Activated naive CD4-positive, alpha-beta T cell treated with Interleukin-2 at 50 U/mL for 16 hours (primary cell): ENCODE measurements at places on chromosomes 7 and 10.

- no peak for DNase-seq
Observed at GRCh38 chr10:102718220-102718619, 3.8 kb downstream of the SFXN2 start.

DNA sequence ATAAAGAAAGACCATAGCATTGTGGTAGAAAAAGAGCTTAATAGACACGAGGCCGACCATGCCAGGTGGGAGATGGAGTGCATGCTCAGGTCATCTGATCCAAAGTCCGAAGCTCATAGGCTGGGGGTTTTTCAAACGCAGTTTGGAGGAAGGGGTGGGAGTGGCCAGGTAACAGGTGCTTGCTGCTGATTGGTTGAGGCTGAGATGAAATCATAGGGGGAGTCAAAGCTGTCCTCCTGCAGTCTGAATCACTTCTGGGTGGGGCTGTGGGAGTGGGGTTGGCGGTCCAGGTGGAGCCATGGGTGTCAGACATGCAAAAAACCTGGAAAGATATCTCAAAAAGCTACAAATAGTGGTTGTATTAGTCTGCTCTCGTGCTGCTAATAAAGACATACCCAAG lies 2.8 kb upstream of the ERCC6 start:
- DNase-seq = no peak

DNA sequence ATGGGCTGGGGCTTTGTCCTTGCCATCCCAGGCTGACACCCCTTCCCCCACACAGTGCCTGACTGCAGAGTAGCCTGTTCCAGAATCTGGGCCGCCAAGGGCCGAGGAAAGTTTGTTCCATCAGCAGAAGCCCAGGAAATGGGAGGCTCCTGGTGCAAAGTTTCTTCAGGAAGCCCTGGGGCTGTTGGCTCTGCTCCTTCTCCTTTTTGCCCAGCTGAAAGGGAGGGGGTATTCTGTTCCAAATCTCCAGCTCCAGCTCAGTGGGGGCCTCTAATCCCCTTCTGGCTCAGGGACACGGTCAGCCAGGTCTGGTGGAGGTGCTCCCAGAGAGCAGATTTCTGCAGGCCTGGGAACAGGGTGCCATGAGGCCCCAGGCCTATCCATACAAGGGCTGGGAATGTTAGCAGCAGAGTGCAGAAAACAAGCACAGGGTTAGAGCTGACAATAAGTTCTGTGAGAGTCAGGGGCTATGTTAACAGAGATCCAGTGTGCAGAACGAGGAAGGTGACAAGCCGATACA lies 399.5 kb downstream of the RPS24 start:
- DNase-seq = no peak

- no peak for DNase-seq
Observed at GRCh38 chr10:895324-895723, 36.2 kb downstream of the LARP4B start.

DNA sequence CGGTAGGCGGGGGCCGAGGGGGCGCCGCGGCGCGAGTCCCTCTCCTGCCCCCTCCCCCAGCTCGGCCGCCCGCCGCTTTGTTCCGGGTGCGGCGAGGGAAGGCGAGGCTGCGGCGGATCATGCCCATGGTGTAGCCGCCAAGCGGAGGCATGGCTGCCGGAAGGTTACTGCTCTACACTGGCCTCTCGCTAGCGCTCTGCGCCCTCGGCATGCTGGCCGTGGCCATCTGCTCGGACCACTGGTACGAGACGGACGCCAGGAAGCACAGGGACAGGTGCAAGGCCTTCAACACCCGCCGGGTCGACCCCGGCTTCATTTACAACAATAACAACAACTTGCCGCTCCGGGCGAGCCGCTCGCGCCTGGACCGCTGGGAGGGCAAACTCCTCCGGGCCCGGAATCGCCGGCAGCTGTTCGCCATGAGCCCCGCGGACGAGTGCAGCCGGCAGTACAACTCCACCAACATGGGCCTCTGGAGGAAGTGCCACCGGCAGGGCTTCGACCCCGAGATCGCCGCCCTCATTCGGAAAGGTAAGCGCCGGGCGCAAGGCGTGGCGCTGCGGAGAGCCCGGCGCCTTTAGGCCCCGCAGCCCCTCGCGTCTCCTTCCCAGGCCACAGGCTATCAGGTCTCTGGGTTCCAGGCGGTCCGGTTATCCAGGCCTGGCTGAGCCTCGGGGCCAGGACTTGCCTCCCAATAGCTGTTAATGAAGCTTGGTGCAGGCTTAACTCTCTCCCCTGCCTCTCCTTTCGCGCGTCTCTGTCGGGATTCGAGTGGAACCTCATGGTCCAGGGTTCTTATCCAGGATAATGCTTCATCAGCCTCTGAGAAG lies 513 bp downstream of the TMEM178B start:
- peak; percentile 16 for DNase-seq

- no peak for DNase-seq
Observed at GRCh38 chr10:86646933-86647332, 7.4 kb upstream of the OPN4 start.
